ENCODE measurements at places on chromosomes 2 and 18.

GRCh38 chr2:163799807-163800206 is 64.0 kb upstream of the FIGN start:
- DNase-seq: no peak

DNA sequence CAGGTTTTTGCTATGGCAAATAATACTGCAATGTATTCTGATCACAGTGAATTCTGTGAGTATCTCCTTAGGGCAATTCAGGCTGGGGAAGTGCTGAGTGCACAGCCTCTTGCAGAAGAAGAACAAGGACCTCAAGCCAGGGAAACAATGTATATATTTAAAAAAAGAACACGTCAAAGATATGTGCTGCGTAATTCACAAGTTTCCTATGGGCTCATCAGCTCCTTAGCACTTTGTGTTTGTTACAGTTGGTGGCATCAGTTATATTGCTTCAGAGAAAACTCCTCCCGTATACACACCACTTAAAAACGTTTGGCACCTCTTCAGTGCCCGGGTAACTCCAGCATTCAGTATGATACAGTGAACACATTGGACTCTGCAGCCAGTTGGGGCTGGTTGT is 16.5 kb upstream of the MARCO start:
- DNase-seq: no peak

- no peak for DNase-seq
Observed at GRCh38 chr2:142254031-142254430, 123.2 kb upstream of the LRP1B start.

GRCh38 chr2:134717286-134718022 is 1.3 kb downstream of the TMEM163 start:
- DNase-seq: no peak

DNA sequence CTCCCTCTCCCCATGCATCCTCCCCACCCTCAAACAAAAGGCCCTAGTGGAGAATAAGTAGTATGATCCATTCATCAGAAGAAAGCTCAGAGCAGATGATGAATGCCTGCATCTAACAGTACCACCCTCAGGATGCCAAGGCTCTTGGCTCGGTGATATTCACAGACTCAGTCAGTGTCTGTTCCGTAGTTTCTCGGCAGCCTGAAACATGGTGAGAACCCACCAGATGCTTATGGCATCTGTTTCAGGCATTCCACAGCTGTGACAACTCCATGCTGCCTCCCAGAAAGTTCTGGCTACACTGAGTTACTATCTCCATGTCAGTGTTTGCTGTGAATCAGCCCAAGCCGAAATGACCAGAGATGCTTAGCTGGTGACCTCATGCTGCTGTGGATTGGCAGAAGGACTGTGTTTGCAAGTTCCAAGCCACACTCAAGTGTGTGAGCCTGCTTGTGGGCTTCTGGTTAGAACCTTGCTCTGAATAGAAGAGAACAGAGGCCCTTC is 83.9 kb downstream of the WDSUB1 start:
- DNase-seq: peak; percentile 99

DNA sequence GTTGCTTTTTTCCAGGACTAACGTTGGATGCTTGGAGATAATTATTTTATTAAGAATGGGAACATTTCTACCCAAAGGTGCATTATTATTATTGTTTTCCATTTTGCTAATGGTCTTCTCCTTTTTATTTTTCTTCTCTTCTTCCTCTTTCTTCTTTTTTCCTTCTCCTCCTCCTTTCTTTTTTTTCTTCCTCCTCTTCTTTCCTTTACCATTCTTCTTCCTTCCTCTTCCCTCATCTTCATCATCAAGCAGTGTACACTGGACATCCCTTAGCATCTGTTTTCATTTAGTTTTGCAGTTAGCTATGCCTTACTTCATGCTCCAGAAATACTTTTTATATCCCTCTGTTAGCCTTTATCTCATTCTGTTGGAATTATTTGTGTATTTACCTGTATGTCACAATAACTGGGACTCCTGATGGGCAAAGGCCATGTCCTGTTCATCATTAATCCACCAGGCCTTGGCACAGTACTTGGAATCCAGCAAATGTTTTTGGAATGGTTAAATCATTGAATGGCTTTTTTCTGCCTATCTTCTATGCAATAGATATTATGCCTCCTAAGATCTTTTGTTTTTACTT is 162.7 kb downstream of the CAMKMT start:
- DNase-seq: no peak

DNA sequence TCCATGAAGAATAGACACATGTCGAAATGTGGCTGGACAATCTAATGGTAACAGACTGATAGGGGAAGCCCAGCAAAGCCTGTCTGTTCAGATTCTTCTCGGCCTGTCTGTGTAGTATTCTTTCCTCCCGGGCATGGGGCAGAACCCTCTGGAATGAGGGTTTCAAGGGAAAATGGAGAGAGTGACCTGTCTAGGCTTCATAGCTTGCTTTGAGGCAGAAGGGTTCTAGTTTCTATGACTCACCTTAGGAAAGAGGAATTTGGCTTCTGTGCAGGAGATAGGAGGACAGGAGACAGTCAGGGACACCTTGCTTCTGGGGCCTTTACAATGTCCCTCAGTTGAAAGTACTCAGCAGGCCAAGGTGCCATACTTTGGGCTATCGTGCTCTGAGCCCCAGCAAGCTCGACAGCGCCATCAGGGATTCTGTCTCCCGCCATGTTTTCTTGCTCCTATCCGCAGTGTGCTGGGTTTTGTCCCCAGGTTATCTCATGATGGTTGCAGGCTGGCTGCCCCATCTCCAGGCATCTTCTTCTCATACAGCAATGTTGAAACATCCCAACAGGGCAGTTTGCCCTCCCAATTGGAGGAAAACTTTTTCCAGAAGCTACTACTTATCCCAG is 74.7 kb upstream of the TLK1 start:
- no peak for DNase-seq

GRCh38 chr18:48053881-48054816 is 123.7 kb upstream of the SMAD2 start:
- DNase-seq: no peak

- peak; percentile 32 for DNase-seq
Observed at GRCh38 chr2:100821255-100821910, 1.4 kb downstream of the NPAS2 start.

DNA sequence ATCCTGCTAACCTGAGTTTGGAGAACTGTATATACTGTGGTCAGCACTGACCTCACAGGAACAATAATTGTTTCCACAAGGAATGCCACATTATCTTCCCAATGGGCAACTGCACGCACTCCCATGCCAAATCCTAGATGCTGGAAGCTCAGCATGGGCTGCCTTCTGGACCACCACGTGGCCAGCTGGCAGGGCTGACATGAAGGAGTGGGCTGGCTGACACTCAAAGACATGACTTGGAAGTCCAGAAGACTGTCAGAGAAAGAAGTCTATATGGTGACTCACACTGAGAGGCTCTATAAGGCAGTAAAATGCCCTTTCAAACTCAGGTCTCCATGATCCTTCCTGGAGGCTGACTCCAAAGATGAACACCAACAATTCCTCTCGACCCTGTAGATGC is 98.4 kb upstream of the RNF152 start:
- DNase-seq: peak; percentile 61

GRCh38 chr2:52881606-52882005 is 886.0 kb upstream of the CHAC2 start:
- DNase-seq: peak; percentile 68

GRCh38 chr2:104834431-104835153 is 19.3 kb upstream of the POU3F3 start:
- no peak for DNase-seq

DNA sequence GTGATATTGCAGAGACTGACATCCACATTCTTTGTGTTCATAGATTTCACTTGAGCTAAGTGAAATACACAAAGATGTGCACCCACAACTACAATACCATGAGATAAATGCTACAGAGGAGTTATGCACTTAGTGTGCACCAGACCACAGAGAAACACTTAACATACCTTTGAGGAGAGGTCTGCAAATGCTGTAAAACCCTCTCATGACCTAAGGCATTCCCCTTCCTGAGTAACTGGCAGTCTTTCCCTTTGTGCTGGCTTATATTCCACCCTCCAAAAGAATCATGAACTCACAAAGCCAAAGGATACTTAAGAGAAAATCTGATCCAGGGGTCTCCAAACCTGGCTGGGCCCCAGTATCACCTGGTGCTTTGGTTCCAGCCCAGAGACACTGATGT is 16.2 kb downstream of the NXPH2 start:
- no peak for DNase-seq

- DNase-seq: no peak
Observed at GRCh38 chr2:52238782-52239181, 1206.8 kb upstream of the NRXN1 start.

GRCh38 chr2:190344276-190344827 is 963 bp downstream of the INPP1 start:
- DNase-seq: no peak

DNA sequence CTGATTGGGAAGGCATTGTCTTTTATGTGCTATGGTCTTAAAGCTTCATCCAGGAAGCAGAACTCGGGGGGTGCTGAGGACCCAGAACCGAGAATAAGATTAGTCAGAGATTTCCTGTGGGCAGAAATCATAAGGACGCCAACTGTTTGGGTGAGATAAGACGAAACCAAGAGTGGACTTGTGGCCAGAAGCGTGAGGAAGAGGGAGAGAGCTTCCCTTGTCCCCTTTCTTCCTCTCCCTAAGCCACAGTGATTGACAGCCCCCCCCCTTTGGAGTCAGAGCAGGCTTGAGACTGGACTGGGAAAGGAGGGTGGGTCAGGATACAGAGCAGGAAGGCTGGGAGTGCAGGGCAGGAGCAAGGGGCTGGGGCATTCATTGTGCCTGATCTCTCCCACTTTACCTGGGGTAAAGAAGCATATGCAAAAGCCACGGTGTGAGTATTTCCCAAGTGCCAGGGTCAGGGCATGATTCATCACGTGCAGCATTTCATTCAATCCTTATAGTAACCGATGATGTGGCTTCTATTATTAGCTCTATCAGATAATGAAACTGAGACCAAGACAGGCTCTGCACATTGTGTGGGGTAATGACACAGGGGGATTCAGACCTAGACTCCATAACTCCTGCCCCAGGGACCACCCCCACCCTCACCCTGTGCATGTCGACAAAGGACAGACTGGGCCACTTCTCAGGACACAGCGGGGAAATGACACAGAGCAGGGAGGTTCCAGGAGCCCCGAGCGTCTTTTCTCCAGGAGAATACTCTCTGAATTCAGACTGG is 3.0 kb upstream of the IL1RN start:
- DNase-seq: peak; percentile 10

DNA sequence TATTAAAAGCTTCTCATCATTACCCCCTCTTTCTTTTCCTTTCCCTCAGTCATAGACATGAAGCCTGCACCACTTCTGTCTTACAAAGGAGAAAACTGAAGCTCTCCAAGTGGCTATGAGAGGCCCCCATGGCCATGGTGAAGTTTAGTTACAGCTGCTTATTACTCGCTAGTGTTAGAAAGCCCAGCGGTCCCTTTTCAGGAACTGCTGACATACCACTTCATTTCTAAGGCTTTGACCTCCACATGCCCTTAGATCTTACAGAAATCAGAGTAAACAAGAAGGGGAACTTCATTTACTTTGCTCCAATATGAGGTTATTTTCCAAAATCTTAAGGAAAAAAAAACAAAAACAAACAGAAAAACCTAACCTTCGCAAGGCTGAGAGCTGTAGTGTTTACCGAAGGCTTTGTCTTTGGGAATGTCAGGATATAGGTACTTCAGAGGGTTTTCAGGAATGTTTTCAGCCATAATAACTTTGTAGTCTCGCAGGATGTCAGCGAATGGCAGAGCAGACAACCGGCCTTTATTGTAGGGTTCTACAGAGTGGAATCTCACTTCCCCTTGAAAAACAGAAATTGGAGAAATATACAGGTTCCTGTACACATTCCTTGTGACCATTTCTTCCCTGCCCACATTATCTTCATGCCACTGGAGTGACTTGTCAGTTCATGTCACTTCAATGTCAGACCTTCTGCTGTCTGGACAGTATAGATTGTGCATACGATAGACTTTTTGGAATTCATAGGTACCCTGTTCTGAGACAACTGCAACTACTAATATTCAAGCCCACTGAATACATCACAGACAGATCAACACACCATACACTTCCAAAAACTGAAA is 18.8 kb upstream of the STAT1 start:
- DNase-seq: no peak

DNA sequence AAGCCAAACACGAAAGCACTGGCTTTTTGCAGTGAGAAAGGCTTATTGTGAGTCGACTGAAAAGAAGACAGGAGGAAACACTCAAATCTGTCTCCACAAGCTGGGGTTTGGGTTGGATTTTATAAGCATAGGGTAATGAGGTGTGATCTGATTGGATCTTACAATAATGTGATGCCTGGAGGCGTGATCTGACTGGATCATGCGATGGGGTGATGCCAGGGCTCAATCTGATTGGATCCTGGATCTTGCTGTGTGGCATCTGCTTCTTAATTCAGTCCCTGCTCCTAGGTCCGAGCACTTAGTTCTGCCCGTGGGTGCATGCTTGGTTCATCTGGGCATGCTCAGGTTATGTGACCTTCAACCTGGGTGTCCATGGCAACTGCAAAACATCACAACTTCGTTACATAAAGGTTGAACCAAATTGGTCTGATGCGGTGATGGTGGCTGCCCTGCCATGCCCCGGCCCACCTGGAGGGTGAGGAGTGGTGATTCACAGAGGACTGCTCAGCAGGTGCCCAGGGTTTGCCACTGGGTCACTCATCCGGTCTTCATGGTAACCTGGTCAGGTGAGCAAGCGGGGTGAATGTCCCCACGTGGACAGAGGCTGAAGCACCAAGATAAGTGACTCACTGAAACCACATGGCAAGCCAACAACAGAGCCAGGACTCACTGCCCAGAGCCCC is 111.0 kb downstream of the KCNF1 start:
- no peak for DNase-seq

- DNase-seq: no peak
Observed at GRCh38 chr2:226115832-226116200, 683.8 kb downstream of the IRS1 start.

GRCh38 chr18:77702686-77703085 is 453.0 kb downstream of the GALR1 start:
- peak; percentile 16 for DNase-seq

- no peak for DNase-seq
Observed at GRCh38 chr2:187719510-187719909, 165.3 kb upstream of the TFPI start.

DNA sequence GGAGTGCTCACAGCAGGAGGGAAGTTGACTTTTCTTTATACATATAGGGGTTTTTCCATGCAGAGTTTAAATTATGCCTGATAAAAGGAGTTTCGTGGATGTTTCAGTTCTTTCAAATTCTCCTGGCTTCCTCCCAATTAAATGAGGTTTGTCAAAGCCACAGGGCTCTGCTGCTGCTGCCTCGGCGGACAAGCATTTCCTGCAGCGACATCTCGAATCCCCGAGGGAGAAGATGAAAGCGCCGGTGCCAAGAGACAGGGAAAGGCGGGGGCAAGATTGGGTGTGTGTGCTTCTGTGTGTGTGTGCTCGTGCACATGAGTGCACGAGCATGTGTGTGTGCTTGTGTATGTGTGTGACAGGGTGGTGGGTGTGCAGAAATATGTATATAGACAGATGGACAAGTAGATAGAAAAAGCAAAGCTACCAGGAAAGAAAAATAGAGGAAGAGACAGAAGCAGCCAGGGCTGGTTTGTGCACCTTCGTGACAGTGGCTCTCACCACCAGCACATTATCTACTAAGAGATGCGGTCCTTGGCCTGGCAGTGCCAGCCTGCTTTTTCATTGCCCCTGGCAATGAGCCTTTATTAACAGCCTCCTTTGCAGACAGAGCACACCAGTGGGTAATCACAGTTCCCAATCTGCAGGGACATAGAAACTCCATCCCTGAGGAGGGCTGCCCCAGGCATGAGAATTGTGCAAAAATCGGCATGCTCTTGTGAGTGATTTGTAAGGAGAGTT is 76.2 kb downstream of the CDK15 start:
- peak; percentile 76 for DNase-seq

Measured in astrocyte of the spinal cord (primary cell).